Activated CD4-positive, alpha-beta T cell treated with anti-CD3 and anti-CD28 coated beads, Interleukin-2, amount 50 U/mL, for 4 hours (primary cell): ENCODE measurements at places on chromosomes 12 and 14.

DNA sequence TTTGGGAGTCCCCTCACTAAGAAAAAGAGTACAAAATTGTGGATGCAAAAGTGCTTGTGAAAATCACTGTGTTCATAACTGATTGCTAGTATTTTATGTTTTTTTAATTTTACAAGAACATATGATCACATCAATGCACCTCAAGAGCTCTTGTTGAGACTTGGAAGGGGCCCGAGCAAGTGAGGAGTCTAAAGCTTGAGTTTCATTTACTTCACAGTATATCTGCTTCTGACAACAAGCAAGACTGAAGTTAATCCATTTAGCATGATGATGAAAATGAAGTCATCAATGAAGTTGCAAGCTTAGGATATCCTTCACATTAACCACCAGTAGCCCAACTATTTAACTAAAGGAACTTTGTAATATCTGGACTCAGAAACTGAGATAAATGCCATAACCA is 182.5 kb upstream of the DIO2 start:
- no peak for DNase-seq

DNA sequence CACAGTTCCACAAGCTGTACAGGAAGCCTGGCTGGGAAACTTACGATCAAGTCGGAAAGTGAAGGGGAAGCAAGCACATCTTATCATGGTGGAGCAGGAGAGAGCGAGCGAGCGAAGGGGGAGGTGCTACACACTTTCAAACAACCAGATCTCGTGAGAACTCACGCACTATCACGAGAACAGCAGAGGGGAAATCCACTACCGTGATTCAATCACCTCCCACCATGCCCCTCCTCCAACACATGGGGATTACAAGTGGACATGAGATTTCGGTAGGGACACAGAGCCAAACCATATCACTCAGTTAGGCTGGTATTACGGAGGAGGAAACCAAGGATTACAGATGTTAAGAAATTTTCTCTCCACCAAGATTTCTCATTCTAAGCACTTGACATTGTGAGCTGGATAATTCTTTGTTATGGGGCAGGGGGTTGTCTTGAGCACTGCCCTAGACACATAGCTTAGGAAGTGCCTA is 262.0 kb upstream of the G2E3 start:
- DNase-seq = no peak

DNA sequence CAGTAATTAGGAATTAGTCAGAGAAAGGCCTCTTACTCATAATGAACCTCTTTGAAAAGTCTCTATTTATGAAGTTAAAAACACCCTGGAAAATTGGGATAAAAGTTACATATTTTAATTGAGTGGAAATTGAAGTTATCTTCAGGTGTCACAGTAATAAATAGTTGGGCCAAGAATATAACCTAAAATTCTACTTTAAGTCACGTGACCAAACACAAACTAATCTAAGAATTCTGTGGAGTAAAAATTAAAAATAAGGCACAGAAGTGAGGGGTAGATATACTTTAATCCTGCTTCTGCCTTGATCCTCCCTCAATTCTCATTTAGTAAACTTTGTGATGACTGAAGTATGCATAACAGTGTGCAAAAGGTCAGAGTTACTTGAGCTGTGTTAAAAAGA is 226.4 kb downstream of the NAV3 start:
- no peak for DNase-seq

- DNase-seq = no peak
Observed at GRCh38 chr14:65476942-65477318, 64.4 kb downstream of the FUT8 start.

GRCh38 chr14:87696485-87696884 is 296.5 kb downstream of the GALC start:
- DNase-seq = no peak

- DNase-seq = no peak
Observed at GRCh38 chr12:81572411-81572810, 186.7 kb downstream of the PPFIA2 start.

DNA sequence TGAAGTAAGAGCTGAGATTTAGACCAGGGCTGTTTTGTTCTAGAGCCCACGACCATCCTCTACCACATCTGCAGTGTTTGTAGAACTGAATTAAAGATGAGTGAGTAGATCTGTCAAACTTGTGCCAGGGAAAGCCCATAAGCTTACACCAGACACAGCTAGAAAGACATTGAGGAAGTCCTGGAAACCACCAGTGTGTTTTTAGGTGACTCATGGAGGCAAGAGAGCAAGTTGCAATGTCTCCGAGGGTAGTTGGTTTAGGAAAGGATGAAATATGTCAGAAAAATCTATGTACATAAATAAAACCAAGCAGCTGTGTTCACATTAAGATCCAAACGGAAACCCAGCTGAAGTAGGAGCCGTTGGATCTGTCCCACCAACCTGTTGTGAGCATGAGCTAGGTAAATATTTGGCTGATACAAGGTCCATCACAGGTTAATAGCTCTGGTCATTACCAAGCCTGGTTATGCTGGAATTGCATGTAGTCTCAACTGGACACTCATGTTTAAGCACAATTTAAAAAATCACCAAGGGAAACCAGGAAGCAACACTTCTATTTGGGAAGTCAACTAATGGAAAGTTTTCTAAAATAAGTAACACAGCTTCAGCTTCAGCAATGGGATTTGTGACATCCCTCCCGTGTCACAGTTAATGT is 49.9 kb upstream of the PLEKHG3 start:
- no peak for DNase-seq

DNA sequence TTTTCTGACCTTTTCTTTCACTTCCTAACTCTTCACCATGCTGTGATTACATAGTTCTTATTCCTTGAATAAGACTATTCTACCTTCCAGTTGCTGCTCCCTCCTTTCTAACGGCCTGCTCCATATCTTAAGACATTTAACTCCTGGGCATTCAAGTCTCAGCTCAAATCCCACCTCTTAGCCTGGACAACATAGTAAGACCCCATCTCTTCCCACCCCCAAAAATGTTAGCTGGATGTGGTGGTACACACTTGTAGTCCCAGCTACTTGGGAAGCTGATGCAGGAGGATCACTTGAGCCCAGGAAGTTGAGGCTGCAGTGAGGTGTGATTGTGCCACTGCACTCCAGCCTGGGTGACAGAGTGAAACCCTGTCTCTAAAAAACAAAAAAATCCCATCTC is 10.9 kb downstream of the ERG28 start:
- DNase-seq = no peak

GRCh38 chr14:104440297-104440956 is 139.1 kb upstream of the C14orf180 start:
- DNase-seq = no peak

GRCh38 chr12:88932457-88932856 is 352.2 kb upstream of the KITLG start:
- no peak for DNase-seq

DNA sequence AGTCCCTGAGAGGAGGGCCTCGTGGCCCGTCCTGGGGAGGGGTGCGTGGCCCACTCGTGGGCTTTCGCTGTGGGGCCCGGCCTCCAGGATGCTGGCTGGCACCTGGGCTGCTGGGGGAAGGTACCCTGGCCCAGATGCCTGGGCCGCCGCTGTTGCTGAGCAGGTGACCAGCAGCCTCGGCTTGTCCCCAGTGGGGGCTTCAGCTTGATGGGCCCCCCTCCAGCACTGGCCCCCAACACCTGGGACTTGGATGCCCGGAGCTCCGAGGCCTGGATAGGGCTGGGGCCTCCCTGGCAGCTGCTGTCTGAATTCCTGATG is 10.8 kb downstream of the KIF26A start:
- no peak for DNase-seq

- no peak for DNase-seq
Observed at GRCh38 chr14:104576232-104576969, 3.2 kb upstream of the C14orf180 start.

GRCh38 chr14:68951035-68951797 is 27.9 kb downstream of the ACTN1 start:
- DNase-seq = no peak

DNA sequence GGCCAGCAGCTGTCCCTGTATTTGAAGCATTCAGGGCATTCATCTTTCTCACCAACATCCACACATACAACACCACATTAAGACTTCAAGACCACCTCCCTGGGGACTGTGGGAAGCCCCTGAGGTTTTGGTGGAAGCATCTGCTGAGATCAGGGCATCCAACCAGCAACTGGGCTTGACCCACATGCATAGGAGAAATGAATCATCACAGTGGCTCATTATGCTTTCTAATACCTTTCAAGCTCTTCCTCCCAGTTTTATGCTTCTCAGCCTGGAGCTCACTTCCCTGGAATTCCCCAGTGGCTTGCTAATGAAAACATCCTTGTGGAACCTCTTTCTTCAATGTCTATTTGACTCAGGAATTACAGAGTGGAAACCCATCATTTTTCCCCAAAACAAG is 21.4 kb upstream of the CMKLR1 start:
- no peak for DNase-seq

DNA sequence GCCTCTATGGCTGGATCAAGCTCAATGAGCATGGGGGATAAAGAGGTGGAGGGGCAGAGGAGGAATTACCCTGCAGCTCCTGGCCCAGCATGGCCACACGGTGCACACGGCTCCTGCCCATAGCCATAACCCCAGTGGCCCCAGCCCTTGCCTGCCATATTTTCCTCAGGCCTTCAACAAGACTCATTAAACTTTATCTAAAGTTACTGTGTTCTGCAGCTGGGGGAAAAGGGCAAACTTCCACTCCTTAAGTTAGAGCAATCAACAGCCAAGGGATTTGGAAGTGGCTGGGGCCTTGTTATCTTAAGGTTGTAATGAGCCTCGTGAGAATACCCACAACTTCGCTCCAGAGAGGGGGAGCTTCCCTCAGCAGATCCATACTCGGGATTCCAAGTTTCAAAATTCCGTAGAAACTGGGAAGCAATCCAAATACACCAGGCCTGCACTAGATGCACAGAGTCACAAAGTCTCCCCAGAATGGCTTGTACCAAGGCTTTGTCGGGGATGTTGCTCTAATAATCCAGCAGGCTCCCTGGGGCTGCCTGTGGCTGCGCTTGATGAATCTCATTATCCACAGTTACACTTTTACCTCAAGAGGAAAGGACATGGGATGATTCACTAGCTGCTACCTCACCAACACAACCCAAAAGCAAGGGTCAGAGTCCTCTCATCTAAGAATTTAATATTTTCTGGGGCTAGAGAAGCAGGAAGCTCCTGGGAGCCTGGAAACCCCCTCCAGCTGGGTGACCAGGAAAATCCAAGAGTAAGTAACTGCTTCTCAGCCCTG is 13.0 kb upstream of the OR6J1 start:
- no peak for DNase-seq

GRCh38 chr12:129657179-129657578 is 246.6 kb downstream of the TMEM132D start:
- no peak for DNase-seq

GRCh38 chr12:81726634-81727033 is 32.5 kb downstream of the PPFIA2 start:
- no peak for DNase-seq

DNA sequence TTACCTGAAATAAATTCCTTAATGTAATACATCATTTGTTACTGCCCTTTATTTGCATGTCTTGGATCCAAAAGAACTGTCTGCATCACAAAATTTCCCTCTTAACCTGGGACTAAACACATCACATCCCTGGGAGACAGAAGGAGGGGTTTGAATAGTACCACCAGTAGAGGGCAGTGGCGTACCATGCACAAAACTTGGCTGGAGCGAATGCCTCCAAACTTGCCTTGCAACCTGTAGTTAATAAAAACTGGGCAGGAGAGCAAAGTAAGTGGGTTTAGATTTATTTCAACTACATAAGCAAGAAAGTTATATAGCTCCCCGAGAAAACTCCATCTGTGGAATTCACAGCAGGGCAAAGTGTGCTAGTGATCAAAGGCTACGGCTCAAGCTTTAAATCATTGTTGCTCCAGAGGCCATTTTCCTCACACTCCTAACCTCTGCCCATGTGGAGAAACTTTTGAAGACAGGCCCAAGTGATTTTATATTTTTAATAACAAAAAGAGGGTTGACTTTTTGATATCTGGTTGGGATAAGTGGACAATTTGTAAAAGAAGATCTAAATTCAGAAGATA is 1176.7 kb upstream of the SEL1L start:
- no peak for DNase-seq

DNA sequence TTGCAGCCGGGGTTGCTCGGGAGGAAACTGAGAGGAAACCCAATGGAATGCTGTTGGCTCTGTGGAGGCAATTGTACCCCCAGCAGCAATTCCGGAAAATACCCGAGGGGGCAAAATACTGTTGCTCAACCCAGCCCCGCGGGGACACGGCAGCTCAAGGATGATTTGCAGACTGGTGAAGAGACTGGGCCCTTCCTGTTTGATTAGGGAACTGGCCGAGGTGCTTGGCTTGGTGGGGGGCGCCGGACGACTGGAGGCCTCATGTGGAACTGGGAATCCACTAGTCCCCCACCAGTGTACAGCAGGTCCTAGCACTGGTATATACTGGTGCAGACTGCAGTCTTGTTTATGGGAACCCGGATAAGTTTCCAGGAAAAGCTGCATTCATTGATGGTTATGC is 10.3 kb upstream of the RNASE12 start:
- no peak for DNase-seq

- no peak for DNase-seq
Observed at GRCh38 chr12:91496337-91496736, 313.7 kb upstream of the DCN start.

- no peak for DNase-seq
Observed at GRCh38 chr12:41856228-41856627, 288.4 kb downstream of the GXYLT1 start.

DNA sequence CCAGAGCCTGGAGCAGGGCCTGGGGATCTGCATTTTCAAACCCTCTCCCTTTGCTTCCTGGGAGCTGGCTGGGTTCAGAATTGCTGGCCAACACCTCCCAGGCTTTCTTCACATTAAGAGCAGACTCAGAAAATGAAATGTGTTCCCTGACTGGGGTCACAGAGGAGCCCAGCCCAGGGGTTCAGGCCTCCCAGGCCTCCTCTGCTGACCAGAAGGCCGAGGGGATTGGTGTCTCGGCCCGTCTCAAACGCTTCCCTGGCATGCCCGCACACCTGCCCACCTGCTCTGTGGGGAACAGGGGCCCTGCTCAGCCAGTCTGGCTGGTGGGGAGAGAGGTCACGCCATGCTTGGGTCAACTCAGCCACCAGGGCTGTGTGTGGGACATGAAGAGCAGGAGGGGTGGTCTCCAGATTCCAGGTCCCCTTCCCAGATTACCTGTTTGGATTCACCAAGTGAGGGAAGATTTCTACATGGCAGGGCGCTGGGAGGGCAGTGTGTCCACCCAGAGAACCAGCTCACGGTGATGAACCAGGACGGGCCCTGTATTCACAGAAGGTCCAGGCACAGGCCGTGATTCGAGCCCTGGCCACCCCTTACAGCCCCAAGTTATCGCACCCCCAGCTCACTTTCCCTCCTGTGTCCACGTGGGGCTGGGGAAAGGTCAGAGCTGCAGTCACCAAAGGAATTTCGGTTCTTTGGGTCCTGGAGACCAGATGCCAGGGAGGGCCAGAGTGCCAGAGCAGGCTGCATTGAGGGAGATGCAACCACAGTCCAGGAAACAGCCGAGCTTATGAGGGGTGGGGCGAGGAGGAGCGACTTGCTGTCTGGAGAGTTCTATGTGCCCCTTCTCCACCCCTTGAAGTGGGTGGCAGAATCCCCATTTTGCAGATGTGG is 55.2 kb upstream of the RIN3 start:
- DNase-seq = no peak
